ENCODE measurements at places on chromosomes 1 and 21.

DNA sequence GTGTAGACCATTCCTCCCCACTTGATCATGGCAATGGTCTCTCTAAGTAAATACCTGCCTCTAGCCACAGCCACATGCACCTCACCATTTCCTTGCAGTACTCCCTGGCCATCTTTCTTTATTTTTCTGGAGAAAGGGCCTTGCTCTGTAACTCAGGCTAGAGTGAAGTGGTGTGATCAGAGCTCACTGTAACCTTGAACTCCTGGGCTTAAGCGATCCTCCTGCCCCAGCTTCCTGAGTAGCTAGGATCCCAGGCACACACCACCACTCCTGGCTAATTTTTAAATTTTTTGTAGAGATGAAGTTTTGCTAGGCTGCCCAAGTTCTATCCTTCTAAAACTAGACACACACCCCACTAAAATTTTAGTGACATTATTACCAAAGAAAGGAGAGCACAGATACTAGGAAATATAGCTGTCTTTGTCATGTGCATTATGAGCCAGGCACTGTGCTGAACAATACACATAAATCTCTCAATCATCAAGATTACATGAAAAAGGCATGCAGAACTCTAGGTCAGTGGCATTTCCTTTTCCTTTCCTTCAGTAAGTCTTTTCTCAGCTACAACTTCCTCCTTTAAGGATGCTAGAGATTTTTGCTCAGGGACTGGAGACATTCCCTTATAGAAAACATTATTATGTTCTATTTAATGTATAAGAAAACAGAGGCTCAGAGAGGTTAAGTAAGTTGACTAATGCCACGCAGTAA lies 95.0 kb upstream of the SERBP1 start:
- H3K4me3 ChIP-seq, result no peak overlapping the region
- no peaks in the 10 kb centered on the region for H3K36me3 ChIP-seq
- no peak overlapping the region for H3K27ac ChIP-seq
- no peak for DNase-seq

GRCh38 chr1:168394858-168395257 lies 114.2 kb downstream of the TBX19 start:
- peaks cover 17% of the 10 kb centered on the region for H3K4me1 ChIP-seq
- H3K27ac ChIP-seq, result no peak overlapping the region
- no peak overlapping the region for H3K4me3 ChIP-seq
- DNase-seq, result no peak
- no peaks in the 10 kb centered on the region for H3K27me3 ChIP-seq
- H3K36me3 ChIP-seq, result no peaks in the 10 kb centered on the region

GRCh38 chr1:233627823-233628222 lies 13.9 kb downstream of the KCNK1 start:
- H3K27ac ChIP-seq, result no peak overlapping the region
- no peaks in the 10 kb centered on the region for H3K36me3 ChIP-seq
- H3K4me1 ChIP-seq, result no peaks in the 10 kb centered on the region
- H3K4me3 ChIP-seq, result no peak overlapping the region
- DNase-seq, result no peak
- no peaks in the 10 kb centered on the region for H3K27me3 ChIP-seq

GRCh38 chr1:8864713-8865344 lies 13.7 kb downstream of the ENO1 start:
- no peaks in the 10 kb centered on the region for H3K27me3 ChIP-seq
- no peak for DNase-seq
- H3K4me3 ChIP-seq, result no peak overlapping the region
- no peaks in the 10 kb centered on the region for H3K4me1 ChIP-seq
- peaks cover 15% of the 10 kb centered on the region for H3K36me3 ChIP-seq

- H3K27ac ChIP-seq, result peak within 1 kb of the TSS; percentile 92
- DNase-seq, result peak; percentile 95
- peaks cover 3% of the 10 kb centered on the region for H3K36me3 ChIP-seq
Measured at GRCh38 chr1:109910123-109910962, at the start of gene CSF1. Gene CSF1, plus strand, starts transcription at chr1:109910849. Its CDS starts 175 bp downstream, at chr1:109911024.

GRCh38 chr1:30919025-30919881 lies 10.7 kb upstream of the SDC3 start:
- H3K27me3 ChIP-seq, result no peaks in the 10 kb centered on the region
- H3K4me3 ChIP-seq, result no peak overlapping the region
- H3K36me3 ChIP-seq, result no peaks in the 10 kb centered on the region

GRCh38 chr1:112735752-112736151 lies 20.6 kb upstream of the PPM1J start:
- no peaks in the 10 kb centered on the region for H3K36me3 ChIP-seq
- no peaks in the 10 kb centered on the region for H3K4me1 ChIP-seq
- H3K4me3 ChIP-seq, result no peak overlapping the region
- H3K27me3 ChIP-seq, result no peaks in the 10 kb centered on the region
- DNase-seq, result no peak

- H3K27me3 ChIP-seq, result no peaks in the 10 kb centered on the region
- no peak for DNase-seq
- H3K36me3 ChIP-seq, result no peaks in the 10 kb centered on the region
Measured at GRCh38 chr1:174975764-174976163, 24.0 kb upstream of the CACYBP start.

GRCh38 chr1:158089476-158089875 lies 91.2 kb upstream of the CD1D start:
- no peak overlapping the region for H3K4me3 ChIP-seq
- no peak overlapping the region for H3K27ac ChIP-seq
- DNase-seq, result no peak
- no peaks in the 10 kb centered on the region for H3K36me3 ChIP-seq

Measured in vagina (tissue), 2 donors.